Pericardium fibroblast (primary cell): ENCODE measurements at places on chromosomes 2 and 18. TPM values are rescaled to one million over a fixed set of nuclear protein-coding genes. Genes with fewer than 3 reads are reported as not detected.

The SIGLEC15 gene
- not detected in 2 replicates for total RNA-seq

The FHOD3 gene
- 0.34 and 1.9 TPM in 2 replicates for total RNA-seq

The AOX1 gene
- total RNA-seq = 50.3 and 89.5 TPM in 2 replicates

The CYRIA gene
- 0.23 and 0.51 TPM in 2 replicates for total RNA-seq

The CDKL4 gene
- total RNA-seq = 0.58 TPM in 1 of 2 replicates, not detected in the other

The KLHL30 gene
- 0.12 and 1.3 TPM in 2 replicates for total RNA-seq

The INHBB gene
- total RNA-seq = 0.09 and 1.6 TPM in 2 replicates

The SCYGR4 gene
- total RNA-seq = not detected in 2 replicates

The SYT4 gene
- not detected in 2 replicates for total RNA-seq

The DPP10 gene
- not detected in 2 replicates for total RNA-seq

The TEX44 gene
- total RNA-seq = not detected in 2 replicates

The PRKAG3 gene
- not detected in 2 replicates for total RNA-seq

The SLC9A4 gene
- not detected in 2 replicates for total RNA-seq

The CDH19 gene
- 0.12 TPM in 1 of 2 replicates, not detected in the other for total RNA-seq

The LGALSL gene
- 0.77 and 7.4 TPM in 2 replicates for total RNA-seq

The HS6ST1 gene
- 62.5 and 82.7 TPM in 2 replicates for total RNA-seq

The DNAJC5G gene
- not detected in 2 replicates for total RNA-seq

The OSBPL6 gene
- 5.7 and 7.7 TPM in 2 replicates for total RNA-seq
